ENCODE measurements at places on chromosomes 12 and 14.

DNA sequence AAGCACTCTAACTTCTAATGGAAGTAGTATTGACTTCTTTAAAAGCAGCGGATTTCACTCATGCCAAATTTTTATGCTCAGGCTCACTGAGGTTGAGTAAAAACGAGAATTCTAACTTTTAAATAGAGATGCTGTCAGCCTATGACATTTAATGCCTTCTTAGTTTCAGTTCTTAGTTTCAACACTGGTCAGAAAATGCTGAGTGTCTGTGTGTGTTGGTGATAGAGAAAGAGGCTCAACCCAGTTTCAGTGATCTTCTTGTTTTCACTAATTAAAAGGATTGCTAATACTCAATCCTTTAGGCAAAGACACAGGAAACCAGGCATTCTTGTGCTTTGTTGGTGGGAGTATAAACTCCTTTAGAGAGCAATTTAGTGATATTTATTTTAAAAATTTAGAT lies 31.0 kb downstream of the PEBP1 start:
- no peak for DNase-seq

DNA sequence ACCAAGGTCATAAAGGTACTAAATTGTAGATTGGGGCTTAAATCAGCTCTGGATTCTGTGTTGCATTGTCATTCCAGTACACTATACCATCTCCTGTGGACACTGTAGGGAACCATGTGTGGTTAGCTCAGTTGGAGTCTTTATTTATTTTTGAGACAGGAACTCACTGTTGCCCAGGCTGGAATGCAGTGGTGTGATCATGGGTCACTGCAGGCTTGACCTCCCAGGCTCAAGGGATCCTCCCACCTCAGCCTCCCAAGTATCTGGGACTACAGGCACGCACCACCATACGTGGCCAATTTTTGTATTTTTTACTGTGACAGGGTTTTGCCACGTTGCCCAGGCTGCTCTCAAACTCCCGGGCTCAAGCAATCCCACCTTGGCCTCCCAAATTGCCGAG lies 6.7 kb downstream of the PAPOLA start:
- DNase-seq: no peak

- DNase-seq: no peak
Observed at GRCh38 chr14:65259000-65259399, 153.5 kb upstream of the FUT8 start.

- no peak for DNase-seq
Observed at GRCh38 chr12:16349131-16349460, 1.7 kb downstream of the MGST1 start.

DNA sequence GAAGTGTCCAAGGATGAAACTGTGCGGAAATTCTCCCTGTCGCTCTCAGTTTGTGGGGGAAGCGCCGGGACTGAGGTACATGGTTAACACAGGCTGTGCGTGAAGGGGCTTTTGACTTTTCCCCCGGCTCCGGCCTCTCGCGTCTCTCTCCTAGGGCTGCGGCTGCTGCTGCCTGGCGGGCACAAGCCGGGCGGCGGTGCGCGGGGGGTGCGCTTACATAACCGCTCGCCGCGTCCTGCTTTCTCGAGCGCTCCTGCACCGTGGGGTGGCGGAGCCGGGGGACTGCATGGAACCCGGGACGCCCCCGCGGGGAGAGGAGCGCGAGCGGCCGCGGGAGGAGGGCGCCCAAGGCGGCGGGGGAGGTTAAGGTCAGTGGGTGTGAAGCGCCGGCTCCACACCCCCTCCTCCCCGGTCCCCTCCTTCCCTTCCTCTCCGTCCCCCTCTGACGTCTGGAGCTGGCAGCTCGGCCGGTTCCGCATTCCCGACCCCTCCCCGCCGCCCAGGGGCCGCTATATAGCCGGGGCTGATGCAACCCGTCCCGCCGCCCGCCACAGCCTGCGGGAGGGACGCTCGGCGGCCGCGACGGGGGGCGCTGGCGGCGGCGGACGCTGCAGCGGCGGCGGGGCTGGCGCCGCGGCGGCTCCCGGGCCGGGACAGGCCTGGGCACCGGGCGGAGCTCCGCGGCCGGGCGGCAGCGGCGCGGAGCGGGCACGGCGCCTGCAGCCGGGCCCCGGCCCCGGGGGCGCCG lies at the start of gene JDP2:
JDP2 (plus strand) TSS at position 541 of the 748 bp plus-strand sequence. CDS start 9,899 bp downstream, outside the sequence.
- DNase-seq: peak; percentile 96

GRCh38 chr14:86999036-86999435 lies 993.9 kb downstream of the GALC start:
- DNase-seq: no peak

DNA sequence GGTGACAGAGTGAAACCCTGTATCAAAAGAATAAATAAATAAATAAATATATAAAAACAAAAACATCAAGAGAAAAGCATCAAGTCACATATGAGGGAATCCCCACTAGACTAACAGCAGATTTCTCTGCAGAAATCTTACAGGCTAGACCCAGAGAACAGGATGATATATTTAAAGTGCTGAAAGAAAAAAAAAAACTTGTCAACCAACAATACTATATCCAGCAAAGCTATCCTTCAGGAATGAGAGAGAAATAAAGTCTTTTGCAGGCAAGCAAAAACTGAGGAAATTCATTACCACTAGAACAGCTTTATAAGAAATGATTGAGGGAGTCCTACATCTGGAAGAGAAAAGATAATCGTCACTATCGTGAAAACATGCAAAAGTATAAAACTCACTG lies 6.4 kb upstream of the SFSWAP start:
- DNase-seq: no peak

- DNase-seq: no peak
Observed at GRCh38 chr12:15800278-15800677, 11.1 kb upstream of the EPS8 start.
